ENCODE measurements at places on chromosomes 6 and 20.

DNA sequence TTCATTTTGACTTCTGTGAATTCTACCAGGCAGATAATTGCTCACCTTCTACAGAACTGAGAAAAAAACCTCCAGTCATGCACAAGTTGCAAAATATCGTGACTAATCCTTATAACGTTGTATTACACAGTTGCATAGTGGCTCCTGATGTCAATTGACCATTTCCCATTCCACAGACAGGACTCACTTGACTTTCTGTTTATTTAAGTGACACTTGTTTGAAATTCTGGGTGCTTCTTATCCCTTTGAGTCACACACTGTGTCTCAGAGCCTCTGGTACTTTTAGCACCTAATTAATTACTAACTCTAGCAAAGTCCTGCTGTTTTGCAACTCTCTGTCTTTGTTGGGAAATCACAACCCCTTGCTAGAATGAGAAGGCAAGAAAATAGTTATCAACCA, 16.2 kb upstream of the RSPO3 start:
- DNase-seq, result no peak

DNA sequence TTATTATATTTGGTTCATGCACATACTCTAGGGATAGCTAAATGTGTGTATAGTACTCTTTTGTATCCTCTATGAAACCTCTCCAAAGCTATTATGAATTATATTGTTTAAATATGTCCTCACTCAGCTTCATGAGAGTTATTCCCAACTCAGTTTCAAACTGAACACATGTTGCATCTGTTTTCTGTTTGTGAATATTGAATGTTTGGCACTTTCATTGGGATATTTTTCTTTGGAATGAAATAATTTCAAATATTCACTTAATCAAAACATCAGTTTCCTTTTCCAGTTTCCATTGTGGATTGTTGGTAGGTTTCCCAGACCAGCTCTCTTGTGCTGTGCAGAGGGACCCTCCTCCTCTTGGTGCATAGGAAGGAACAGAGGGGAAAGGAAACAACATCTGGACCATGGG, 46.6 kb downstream of the HDAC2 start:
- no peak for DNase-seq

DNA sequence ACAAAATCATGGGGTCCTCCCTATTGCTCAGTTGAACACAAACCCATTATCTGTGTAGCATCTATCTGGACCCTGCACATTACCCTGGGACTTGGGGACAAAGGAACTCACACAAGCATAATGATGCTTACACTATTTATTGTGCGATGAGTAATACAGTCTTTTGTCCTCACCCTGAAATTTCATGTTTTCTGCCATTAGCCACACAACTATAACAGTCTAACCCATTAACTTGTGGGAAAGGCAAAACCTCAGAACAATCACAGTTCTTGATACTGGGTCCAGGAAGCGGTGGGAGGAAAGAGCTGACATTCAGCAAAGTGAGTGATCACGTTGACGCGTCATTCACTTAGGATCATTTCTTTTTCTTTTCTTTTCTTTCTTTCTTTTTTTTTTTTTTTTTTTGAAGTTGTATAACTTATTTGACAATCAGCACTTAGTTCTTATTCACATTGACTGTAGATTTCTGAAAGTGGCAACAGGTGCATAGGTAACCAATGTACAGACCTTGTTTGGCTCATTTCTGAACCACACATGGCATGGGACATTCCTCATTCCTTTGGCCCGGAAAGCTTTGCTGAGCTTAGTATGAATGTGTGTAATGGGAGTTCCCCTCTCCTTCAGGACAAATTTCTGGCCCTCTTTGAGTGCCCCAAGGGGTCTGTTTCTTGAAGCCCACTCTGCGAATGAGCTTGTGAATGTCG, 94.8 kb upstream of the CNKSR3 start:
- DNase-seq, result no peak

GRCh38 chr20:57483287-57484050, 41.5 kb downstream of the CTCFL start:
- no peak for DNase-seq

- no peak for DNase-seq
These were observed 2.6 kb downstream of the TDRD6 start for GRCh38 chr6:46690141-46690755.

DNA sequence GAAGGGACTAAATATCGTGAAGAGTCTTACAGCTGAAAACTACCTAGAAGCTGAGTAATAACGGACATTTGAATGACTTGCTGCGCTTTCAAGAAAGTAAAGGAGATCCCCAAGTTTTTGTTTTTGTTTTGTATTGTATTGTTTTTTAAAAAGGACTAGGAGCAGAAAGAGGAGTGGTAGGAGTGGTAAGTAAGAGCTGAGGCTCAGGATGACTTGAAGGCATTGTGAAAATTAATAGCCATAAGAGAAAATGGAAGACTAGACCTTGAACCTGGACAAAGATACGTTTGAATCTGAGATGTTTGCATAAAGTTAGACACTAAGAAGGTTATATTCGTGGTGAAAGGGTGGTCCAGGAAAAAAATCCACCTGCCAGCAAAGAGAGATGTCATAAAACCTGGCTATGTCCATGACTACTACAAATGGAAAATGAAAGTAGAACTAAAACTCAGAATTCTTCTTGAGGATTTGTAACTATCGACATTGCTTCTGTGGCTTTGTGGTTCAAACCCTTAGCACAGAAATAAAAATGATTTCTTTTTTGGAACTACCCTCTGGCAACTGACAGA, 824.8 kb upstream of the FLRT3 start:
- no peak for DNase-seq

- no peak for DNase-seq
These were observed 622.3 kb upstream of the ARID1B start for GRCh38 chr6:156154896-156155295.

DNA sequence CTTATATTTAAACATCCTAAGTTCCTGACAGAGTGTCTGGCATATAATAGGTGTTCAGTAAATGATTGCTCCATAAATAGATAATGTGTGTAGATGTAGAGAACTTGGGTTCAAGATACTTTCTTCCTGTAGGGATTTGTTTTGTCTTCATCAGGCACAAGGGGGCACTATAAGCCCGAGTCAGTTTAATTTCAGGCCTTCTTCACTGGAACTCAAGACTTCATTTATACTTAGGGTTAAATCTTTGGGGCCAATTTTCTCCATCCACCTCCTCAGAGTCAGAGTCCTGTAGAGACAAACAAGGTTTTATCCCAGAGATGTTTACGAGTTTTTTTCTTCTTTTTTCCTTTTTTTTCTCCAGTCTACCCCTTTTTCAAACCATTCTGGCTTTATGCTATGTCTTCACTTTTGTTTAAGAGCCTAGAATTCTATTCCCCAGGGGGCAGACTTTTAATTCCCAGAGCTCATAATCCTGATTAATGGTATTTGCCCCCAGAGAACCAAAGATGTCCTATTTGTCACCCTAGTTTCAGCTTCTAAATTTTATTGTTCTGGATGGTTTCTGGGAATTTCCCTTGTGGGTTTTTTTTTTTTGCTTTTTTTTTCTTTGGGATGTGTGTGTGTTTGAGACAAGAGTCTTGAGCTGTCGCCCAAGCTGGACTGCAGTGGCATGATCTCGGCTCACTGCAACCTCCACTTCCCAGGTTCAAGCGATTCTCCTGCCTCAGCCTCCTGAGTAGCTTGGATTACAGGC, 88.4 kb downstream of the HFE start:
- DNase-seq, result no peak

DNA sequence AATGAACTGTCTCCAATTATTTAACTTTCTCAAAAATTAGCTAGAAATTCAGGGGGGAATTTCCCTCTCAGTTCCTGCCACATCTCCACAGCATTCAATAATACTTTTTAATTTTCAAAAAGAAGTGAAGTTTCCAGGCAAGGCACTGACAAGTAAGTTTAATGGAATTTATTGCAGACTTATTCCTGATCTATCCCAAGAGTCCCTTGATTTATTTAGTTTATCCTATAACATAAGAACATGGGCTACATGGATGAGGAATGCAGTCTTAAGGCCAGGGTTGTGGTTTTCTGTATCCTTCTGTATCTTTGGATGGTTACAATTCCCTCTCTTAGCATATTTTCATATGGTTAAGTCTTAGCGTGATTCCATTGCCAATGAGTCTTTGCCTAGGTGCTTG, 126.5 kb downstream of the TSHZ2 start:
- no peak for DNase-seq

DNA sequence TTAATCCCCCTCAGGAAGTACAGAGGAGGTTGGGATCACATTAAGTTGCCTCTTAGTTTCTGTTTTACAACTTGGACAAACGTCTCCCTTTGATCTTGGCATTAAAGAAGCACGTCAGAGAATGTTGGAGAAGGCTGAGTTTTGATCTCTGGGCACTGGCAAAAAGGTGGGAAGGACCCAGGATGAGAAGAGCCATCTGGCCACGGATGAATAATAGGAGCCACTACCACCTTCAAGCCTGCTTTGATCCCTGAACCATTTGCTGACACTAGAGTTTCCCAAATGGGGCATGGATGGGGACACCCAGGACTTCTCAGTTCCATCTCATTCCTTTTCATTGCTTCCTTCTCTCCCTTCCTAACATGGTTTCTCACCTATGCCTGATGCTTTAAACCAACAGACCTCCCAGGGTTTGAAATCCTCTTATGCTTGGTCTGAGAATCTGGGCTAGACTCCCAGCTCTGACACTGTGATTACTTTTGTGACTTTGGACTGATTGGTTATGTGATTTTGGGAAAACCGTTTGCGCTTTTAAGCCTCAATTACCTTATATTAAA, 5.8 kb downstream of the TM9SF4 start:
- DNase-seq, result no peak

DNA sequence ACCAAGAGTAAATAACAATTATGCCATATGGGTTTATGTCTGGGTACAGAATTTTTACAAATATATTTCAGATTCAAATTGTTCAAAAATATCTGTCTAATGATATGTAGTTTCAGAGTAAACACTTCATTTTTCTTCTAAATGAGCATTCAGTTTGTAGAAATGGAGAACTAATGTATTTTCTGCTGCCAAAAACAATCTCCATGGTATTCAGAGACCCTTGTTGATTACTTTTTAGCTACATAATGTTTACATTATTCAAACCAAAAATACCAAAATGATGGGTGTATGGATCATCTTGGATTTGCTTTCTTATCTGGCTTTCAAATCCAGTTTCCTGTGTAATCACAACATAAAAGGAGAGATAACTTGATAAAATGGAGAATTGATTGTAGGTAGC, 576.0 kb upstream of the CDH4 start:
- no peak for DNase-seq

- no peak for DNase-seq
These were observed 115.2 kb upstream of the HMGCLL1 start for GRCh38 chr6:55694148-55694547.

- DNase-seq, result no peak
These were observed 154.7 kb downstream of the JARID2 start for GRCh38 chr6:15400572-15401004.

GRCh38 chr20:24586523-24586840, 117.1 kb downstream of the SYNDIG1 start:
- DNase-seq, result no peak

GRCh38 chr6:125773387-125774341, 17.1 kb upstream of the NCOA7 start:
- DNase-seq, result no peak

DNA sequence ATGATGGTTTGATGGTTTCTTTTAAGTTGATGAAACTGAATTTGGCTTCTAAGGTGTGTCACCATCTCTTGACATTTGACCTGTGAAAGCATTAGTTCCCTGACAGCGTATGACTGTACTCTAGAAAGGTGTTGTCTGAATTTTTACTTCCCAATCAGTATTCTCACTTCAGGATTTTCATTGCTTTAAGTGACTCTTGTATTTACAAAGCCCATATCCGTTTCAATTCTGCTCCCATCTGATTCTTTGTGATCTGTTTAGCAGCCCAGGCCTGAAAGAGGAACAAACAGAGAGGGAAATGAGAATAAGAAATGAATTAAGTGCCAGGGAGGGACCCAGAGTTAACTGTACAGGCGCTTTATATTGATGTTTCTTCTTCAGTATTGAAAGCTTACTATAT, 73.7 kb downstream of the FARS2 start:
- DNase-seq, result no peak

DNA sequence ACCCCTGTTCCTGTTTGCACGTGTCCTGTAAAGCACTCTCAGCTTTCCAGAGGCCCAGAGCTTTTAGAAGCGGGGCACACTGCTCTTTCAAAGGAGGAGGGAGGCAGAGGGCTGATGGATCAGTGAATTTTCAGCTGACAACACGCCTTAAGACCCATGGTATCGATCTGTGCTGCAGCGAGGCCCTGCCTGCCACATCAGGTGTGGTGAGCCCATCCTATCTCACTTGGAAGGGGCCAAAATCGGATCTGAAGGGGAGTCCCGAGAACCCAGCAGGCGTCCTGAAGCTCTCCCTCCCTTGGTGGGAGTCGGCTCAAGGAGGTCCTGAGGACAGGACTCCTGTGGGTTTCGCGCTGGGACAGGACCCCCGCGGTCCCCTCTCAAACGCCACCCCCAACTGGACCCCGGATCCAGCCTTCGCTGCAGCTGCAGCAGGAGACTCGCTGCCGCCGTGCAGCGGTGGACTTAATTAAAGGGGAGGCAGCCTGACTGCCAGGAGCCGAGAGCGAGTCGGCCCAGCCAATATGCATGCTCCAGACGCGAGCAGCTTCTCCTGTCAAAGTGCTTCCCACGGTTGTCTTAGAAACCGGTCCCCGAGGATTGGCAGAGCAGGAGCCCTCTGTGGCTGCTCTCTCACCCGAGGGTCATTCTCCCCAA, 580.0 kb upstream of the ZNF337 start:
- DNase-seq, result no peak
